ENCODE measurements at places on chromosomes 3 and 15.

- DNase-seq = peak; percentile 19
These were observed 369.6 kb upstream of the RORA start for GRCh38 chr15:61598655-61599054.

DNA sequence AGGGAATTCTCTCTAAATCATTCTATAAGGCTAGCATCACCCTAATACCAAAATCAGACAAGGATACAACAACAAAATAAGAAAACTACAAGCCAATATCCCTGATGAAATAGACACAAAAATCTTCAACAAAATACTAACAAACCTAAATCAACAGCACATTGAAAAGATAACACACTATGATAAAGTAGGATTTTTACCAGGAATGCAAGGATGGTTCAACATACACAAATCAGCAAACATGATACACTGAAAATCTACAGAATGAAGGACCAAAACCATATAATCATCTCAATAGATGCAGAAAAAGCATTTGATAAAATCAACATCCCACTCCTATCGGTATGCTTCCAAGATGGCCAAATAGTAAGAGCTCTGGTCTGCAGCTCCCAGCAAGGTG is 39.5 kb downstream of the ALDH1A2 start:
- DNase-seq = no peak

GRCh38 chr15:43881944-43882343 is 55.1 kb downstream of the WDR76 start:
- no peak for DNase-seq

DNA sequence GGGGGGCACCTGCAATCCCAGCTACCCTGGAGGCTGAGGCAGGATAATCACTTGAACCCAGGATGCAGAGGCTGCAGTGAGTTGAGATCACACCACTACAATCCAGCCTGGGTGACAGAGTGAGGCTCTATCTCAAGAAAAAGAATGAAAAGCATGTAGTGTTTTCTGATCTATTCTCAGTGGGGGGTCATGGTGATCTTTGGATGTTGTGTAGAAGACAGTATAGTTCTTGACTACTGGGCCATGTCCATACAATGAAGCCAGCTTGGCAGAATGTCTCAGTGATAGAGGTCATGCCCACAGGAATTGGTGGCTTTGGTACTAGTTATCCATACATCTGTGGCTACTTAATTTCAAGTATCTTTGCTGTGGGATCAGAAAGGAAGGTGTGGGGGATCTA is 26.8 kb upstream of the NANOGP8 start:
- no peak for DNase-seq

- no peak for DNase-seq
These were observed 13.4 kb downstream of the MYL3 start for GRCh38 chr3:46849686-46850467.

DNA sequence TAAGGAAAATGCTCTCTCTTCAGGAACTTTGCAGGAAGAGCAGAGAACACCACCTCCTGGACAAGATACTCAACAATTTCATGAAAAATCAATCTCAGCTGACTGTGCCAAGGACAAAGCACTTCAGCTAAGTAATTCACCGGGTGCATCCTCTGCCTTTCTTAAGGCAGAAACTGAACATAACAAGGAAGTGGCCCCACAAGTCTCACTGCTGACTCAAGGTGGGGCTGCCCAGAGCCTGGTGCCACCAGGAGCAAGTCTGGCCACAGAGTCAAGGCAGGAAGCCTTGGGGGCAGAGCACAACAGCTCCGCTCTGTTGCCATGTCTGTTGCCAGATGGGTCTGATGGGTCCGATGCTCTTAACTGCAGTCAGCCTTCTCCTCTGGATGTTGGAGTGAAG is 200.5 kb downstream of the AKAP13 start:
- no peak for DNase-seq

GRCh38 chr15:39183164-39183881 is 397.6 kb upstream of the THBS1 start:
- DNase-seq = no peak

DNA sequence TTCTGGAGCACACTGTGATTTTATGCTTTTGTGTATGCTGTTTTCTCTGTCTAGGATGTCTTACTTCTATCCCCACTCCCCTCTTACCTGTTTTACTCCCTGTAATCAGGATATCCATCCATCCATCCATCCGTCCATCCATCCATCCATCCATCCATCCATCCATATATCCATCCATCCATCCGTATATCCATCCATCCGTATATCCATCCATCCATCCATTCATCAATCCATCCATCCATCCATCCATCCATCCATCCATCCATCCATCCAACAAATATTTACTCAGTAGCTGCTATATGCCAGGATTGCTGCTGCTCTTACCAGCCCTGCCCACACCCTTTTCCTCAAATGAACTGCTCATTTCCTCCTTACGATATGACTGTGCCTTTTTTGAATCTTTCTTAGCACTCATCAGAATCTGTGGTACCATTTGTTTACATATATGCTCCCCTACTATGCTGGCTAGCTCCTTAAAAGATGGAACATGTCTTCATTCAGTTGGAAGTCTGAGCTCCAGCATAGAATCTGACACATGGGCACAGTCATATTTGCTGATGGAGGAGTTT is 35.2 kb downstream of the USP13 start:
- no peak for DNase-seq

- DNase-seq = no peak
These were observed 170.6 kb downstream of the TBL1XR1 start for GRCh38 chr3:177026505-177027277.

DNA sequence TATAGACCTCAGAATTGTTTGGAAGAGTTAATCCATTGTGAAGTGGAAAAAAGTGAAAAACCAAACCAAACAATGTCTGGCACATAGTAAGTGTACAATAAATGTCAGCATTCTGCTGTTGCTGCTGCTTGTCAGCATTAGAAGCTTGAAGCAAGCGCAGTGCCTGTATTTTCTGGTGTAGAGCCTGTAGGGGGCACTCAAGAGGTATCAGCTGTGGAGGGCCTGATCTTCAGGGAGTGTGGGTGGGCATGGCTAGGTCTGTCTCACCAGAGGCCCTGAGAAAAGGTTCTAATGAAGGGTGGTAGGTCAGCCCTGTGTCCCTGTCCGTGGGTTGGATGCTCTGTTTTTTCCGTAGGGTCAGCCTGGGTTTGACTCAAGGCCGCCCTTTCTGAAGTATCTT is 3.6 kb downstream of the ADAMTSL3 start:
- no peak for DNase-seq

DNA sequence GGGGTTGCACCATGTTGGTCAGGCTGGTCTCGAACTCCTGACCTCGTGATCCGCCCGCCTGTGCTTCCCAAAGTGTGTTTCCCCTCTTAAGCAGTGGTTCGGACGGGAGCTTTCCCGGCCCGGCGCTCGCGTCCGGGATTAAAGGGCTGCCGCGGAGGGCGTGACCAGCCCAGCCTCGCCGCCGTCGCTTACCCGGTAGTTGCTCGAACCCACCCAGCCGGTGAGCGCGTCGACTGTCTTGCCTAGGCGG is 513 bp downstream of the CLASP2 start:
- DNase-seq = no peak

- DNase-seq = no peak
These were observed 950.2 kb upstream of the CADM2 start for GRCh38 chr3:84008623-84009022.

- DNase-seq = no peak
These were observed 2.5 kb upstream of the PLCB2 start for GRCh38 chr15:40310001-40310959.

DNA sequence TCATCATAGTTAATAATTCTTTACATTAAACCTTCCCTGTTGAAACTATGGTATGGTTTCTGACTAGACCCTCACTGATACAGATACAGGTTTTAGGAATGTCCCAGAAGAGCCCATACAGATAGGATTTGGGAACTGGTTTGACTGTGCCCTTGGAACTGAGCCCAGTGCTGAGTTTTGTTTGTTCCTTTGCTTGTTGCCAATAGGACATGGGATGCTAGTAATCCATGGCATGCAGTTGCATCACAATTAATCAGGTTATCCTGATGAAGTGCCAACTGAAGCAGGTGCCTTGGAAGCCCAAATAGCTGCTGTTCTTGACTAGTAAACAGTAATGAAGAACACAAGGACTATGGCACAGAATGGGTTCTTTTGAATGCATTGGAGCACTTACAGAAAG is 230.6 kb downstream of the NEK10 start:
- DNase-seq = no peak

GRCh38 chr15:62021991-62022600 is 38.2 kb downstream of the VPS13C start:
- DNase-seq = no peak

- DNase-seq = no peak
These were observed 64.6 kb downstream of the CD200 start for GRCh38 chr3:112397556-112397955.

DNA sequence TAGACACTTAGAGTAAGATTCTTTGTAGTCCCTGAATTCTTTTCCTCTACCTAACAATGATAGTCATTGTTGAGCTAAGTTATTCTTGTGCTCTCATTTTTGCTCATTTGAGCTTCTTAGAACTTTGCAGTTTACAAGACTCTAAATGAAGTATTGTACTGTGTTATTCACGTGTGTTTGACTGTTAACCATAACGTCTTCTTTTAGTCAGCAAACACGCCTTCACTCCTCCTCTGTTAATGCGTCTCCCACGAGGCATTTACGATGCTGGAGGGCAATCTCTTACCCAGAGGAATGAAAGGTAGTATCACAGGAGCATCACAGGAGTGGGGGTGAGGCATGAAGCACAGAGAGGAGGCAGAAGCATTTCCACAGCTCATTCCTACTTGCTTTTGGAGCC is 14.8 kb upstream of the P2RY14 start:
- no peak for DNase-seq

DNA sequence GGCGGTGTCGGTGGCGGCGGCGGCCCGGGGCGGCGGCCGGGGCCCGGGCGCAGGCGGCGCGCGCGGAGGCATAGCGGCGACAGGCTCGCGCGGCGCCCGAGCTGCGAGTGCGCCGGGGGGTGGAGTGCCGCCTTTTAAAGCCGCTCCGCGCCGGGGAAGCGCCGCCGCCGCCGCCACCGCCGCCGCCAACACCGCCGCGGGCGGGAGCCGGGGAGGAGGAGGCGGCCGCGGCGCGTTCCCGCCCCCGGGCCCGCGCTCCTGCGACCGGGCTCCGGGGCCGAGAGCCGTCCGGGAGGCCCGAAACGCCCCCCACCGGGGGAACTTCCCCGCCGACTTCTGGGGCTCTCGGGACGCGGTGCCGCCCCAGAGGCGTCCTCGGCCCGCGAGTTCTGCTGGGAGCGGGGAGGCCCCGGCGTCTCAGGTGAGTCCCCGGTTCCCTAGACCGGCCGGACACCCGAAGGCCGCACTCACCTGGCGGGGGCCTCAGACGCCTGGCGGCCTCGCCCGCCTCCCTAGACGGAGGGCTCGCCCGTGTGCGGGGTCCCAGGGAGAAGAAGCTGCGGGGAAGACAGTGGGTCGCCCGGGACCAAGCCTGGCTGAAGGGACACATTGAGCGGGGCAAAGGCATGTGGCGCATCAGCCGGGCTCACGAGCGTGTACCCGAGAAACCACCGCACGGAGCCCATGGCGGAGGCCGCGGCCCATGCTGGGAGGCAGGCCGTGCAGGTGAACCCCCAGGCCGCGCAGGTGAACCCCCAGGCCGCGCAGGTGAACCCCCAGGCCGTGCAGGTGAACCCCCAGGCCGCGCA is at the start of gene PCSK6:
Gene PCSK6 (minus strand): TSS at position 109 of the 809 bp plus-strand sequence. CDS start 37 bp downstream, at position 72.
- DNase-seq = no peak

DNA sequence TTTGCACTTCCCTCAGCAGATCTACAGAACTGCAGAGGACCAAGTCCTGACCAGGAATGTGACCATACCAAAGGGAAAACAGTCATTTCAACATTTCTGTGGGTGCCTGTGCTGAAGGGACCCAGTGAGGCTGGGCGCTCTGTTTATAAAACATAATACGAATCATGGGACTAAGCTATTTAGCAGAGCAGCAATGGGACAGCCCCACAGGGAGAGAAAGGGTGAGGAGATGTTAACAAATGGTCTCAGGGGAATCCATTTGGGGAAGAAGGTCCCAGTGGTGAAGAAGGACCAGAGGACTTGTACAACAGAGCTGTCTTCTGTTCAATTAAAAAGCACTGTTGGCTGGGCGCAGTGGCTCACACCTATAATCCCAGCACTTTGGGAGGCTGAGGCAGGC is 1025.4 kb downstream of the FHIT start:
- DNase-seq = no peak

- DNase-seq = no peak
These were observed 156.2 kb upstream of the IQSEC1 start for GRCh38 chr3:13229273-13229949.

DNA sequence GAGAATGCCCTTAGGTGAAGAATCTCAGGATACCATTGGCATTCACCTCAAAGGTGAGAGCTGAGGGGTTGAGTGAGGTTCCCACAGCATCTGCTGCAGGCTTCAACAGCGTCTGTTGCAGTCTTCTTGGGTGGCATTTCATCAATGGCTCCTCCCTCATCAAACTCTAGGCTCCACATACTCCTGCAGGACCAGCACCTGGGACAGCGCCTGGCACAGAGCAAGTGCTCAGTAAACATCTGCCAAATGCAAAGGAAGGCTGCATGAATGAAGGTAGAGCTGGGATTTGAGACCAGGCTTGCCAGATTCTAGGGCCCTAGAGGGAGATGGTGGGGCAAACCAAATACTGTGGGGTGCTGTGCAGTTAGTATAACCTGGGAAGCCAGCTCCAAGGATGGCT is 9.6 kb downstream of the TRH start:
- no peak for DNase-seq

GRCh38 chr3:5054098-5054497 is 68.0 kb upstream of the ARL8B start:
- DNase-seq = no peak

- no peak for DNase-seq
These were observed 52.4 kb downstream of the ANP32A start for GRCh38 chr15:68768321-68768720.

DNA sequence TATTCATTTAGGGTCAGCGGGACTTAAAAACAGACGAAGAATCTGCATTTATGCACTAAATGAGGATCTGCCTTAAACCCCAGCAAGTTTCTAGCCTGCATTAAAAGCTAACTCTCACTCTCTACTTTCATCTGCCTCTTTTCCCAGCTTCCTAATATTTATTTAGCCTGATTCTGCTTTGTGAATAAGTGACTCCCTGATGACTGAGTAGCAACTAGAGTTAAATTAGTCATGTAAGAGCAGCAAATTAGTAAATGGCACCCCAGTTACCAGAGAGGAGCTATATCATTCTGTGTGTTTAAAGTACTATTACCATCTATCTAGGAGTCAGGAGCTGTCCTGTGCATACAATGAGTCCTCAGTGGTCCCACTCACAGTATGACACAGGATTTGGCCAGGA is 391.0 kb upstream of the RORA start:
- DNase-seq = no peak

- DNase-seq = no peak
These were observed 78.3 kb downstream of the WNT7A start for GRCh38 chr3:13801361-13802204.

- DNase-seq = no peak
These were observed 70.2 kb upstream of the STRIT1 start for GRCh38 chr3:155363690-155364070.
